Articular chondrocyte of knee joint (primary cell): ENCODE measurements at places on chromosomes 1 and 21. TPM values are rescaled to one million over a fixed set of nuclear protein-coding genes. Genes with fewer than 3 reads are reported as not detected.

ZDHHC18 gene
- total RNA-seq: 7.5 and 8.0 TPM in 2 replicates

KCNJ9 gene
- total RNA-seq: under 0.01 and 0.11 TPM in 2 replicates

ZNF436 gene
- 38.0 and 38.8 TPM in 2 replicates for total RNA-seq

KANK4 gene
- total RNA-seq: not detected in 2 replicates

DMBX1 gene
- not detected in 2 replicates for total RNA-seq

ERICH3 gene
- total RNA-seq: not detected in 2 replicates

SYTL1 gene
- total RNA-seq: 0.13 and 0.22 TPM in 2 replicates

AMY2A gene
- total RNA-seq: not detected in 2 replicates

GBP4 gene
- 1.0 and 2.8 TPM in 2 replicates for total RNA-seq

LINGO4 gene
- total RNA-seq: not detected in 2 replicates

TMEM59 gene
- total RNA-seq: 377 and 462 TPM in 2 replicates

LCE1E gene
- not detected in 2 replicates for total RNA-seq

ITLN2 gene
- total RNA-seq: not detected in 2 replicates

HUNK gene
- 0.11 and 0.13 TPM in 2 replicates for total RNA-seq

HLX gene
- 6.4 and 6.7 TPM in 2 replicates for total RNA-seq

TSNAX gene
- total RNA-seq: 45.7 and 56.7 TPM in 2 replicates

CCDC17 gene
- total RNA-seq: 1.4 and 1.5 TPM in 2 replicates

MAB21L3 gene
- total RNA-seq: 0.11 and 0.26 TPM in 2 replicates

PARK7 gene
- 234 and 254 TPM in 2 replicates for total RNA-seq

SLC6A17 gene
- total RNA-seq: 0.13 and 0.22 TPM in 2 replicates

HTR6 gene
- 0.11 TPM in 1 of 2 replicates, not detected in the other for total RNA-seq

SPRR4 gene
- total RNA-seq: not detected in 2 replicates

AIM2 gene
- total RNA-seq: not detected in 2 replicates

IQCC gene
- total RNA-seq: 1.2 and 1.7 TPM in 2 replicates

CLCA4 gene
- not detected in 2 replicates for total RNA-seq

HSD11B1 gene
- 3.3 and 4.2 TPM in 2 replicates for total RNA-seq

F3 gene
- 28.9 and 45.0 TPM in 2 replicates for total RNA-seq

APCS gene
- total RNA-seq: not detected in 2 replicates

LORICRIN gene
- total RNA-seq: not detected in 2 replicates

TMEM269 gene
- 0.11 TPM in 1 of 2 replicates, not detected in the other for total RNA-seq

ACTRT2 gene
- not detected in 2 replicates for total RNA-seq

TAL1 gene
- 0.22 TPM in 1 of 2 replicates, not detected in the other for total RNA-seq

TIAM1 gene
- total RNA-seq: 19.3 and 20.3 TPM in 2 replicates

CRB1 gene
- total RNA-seq: 0.26 and 0.65 TPM in 2 replicates

WNT3A gene
- total RNA-seq: not detected in 2 replicates

CLDN19 gene
- not detected in 2 replicates for total RNA-seq

EXO5 gene
- total RNA-seq: 12.0 and 13.6 TPM in 2 replicates

TCEA3 gene
- 45.6 and 71.5 TPM in 2 replicates for total RNA-seq

CHRM3 gene
- total RNA-seq: 0.13 and 0.43 TPM in 2 replicates

GABRD gene
- total RNA-seq: not detected in 2 replicates

RHEX gene
- total RNA-seq: not detected in 2 replicates

SPRR3 gene
- not detected in 2 replicates for total RNA-seq

SLC37A1 gene
- 2.5 and 3.9 TPM in 2 replicates for total RNA-seq

MX2 gene
- total RNA-seq: 0.52 and 0.76 TPM in 2 replicates

RGS18 gene
- total RNA-seq: not detected in 2 replicates

PEAR1 gene
- total RNA-seq: 4.2 and 5.5 TPM in 2 replicates

POGZ gene
- total RNA-seq: 34.9 and 36.8 TPM in 2 replicates

PRKCZ gene
- 5.8 and 6.1 TPM in 2 replicates for total RNA-seq

OR10J1 gene
- total RNA-seq: not detected in 2 replicates

TNFAIP8L2 gene
- not detected in 2 replicates for total RNA-seq

DMRTA2 gene
- total RNA-seq: not detected in 2 replicates

IFI44L gene
- total RNA-seq: 4.8 and 21.2 TPM in 2 replicates

SLC30A10 gene
- total RNA-seq: not detected in 2 replicates

LMX1A gene
- total RNA-seq: not detected in 2 replicates

VWA5B1 gene
- not detected in 2 replicates for total RNA-seq

MATN1 gene
- total RNA-seq: 0.11 TPM in 1 of 2 replicates, not detected in the other

SLC26A9 gene
- under 0.01 TPM in 1 of 2 replicates, not detected in the other for total RNA-seq

HYI gene
- total RNA-seq: 27.5 and 31.5 TPM in 2 replicates

RAB3B gene
- total RNA-seq: 7.2 and 7.9 TPM in 2 replicates
